ENCODE measurements at places on chromosomes 6 and 20.

DNA sequence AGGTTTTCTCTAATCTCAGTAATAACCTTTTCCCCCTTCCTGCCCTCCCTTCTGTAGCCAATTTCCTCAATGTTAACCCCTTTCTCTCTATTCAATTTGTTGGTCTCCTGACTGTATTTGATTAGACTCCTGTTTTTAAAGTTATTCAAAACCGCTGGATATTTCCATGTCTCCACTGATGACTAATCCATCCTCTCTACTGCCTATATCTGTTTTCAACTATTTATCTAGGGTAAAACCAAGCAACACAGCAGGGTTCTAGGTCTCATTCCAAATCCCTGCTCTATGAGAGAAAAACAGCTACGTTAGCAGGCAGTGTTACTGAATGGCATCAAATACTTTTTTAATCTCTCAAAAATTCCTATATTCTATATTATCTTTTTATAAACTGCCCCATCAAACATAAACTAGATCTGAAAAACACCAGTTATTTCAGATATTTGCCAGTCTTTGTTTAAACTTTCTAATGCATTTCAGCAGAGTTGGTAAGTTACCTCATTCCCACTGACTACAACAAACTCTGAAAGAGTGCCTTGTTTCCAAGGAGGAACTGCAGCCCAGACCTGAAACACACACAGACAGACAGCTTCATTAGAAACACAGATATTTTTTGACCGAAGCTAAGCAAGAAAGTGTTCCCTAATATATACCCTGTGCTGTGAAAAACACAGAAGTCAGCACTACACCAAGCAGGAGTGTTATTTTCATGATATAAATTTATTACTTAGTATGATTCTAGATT lies 8.2 kb downstream of the RTN4IP1 start:
- no peak for DNase-seq

GRCh38 chr6:110511401-110511800 lies 35.0 kb upstream of the SLC22A16 start:
- no peak for DNase-seq

DNA sequence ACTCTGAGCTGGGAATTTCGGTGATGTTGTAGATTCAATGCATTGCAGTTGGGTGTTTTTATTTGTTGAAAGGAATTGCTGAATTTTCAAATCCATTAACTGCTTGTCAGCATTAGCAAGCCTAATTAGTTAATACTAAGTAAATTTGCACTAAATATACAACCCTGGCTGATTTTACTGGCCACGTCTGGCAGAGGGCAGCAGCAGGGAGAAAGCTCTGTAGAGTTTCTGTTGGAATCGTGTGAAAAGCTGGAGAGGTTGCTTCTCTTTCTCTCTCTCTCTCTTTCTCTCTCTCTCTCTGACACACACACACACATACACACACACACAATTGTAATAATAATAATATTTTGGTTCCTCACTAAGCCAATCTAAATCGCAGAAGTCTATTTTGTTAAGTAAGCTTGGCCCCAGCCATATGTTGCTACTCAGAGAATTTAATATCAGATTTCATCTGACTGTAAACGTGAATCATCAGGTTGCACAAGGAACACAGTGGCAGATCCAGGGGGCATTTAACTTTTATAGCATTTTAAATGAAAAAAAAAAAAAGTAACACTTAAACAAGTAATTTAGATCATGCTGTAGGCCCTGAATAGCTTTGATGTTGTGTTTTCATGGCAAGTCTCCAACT lies 289.5 kb downstream of the ESR1 start:
- DNase-seq: no peak

GRCh38 chr6:160393891-160394653 lies 45.9 kb downstream of the SLC22A3 start:
- no peak for DNase-seq

GRCh38 chr20:16475225-16475624 lies 98.0 kb downstream of the KIF16B start:
- DNase-seq: no peak

DNA sequence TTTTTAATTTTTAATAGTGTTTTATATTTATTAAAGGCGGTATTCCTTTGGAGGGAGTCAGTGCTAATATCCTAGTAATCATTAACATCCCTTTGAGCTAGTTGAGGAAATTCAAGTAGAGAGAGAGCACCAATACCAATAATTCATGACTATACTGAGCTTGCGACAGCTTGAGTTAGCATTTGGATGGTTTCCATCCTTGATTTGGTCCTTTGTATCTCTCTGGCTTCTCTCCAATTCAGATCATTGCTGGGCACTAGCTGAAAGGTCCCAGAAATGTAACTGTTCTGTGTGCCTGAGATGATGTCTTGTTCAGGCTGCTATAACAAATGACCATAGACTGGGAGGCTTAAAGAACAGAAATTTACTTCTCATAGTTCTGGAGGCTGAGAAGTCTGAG lies 77.0 kb downstream of the RNF144B start:
- DNase-seq: no peak
